ENCODE measurements at places on chromosomes 4 and X.
A peak's percentile ranks its signal among the peaks of the same experiment; 100 is the strongest.

DNA sequence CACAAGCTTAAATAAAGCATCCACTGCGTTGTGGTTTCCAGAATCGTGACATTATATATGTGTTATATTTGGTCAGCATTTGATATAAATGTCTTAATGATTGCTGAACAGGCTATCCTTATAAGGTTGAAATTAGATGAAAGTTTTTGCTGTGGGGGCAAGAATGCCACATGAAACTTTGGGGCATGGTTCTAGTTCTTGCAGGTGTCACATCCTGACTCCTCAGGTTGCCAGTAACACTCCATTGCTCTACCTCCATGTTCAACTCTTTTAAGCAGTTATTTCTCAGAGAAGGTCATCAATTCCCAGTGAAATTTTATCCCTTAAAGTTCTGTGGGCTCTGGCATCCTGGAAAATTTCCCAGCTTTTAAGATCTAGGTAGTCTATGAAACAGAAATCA, 33.7 kb downstream of the NFKB1 start:
- DNase-seq = no peak

DNA sequence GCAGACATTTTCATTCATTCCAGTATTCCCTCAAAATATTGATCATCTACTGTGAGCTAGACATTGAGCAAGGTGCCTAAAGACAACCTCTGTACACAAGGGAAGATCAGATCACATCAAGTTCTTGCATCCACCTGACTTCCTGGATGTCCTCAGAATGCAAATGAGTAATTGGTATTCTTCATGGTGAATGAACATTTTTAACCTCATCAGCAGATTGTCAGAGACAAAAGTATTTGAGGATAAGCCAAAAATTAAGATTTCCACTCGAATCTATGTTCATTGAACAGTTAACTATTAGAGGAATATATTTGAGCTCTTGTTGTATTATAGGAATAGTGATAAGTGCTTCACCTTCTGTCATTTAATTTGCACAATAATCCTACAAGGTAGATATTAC, 1.3 kb downstream of the SMARCAD1 start:
- DNase-seq = no peak

- DNase-seq = no peak
These were observed 25.6 kb downstream of the NR0B1 start for GRCh38 chrX:30283456-30284200.

GRCh38 chr4:69531251-69531650, 35.5 kb upstream of the UGT2B4 start:
- no peak for DNase-seq

- no peak for DNase-seq
These were observed 69.7 kb upstream of the MSANTD1 start for GRCh38 chr4:3179126-3179706.

DNA sequence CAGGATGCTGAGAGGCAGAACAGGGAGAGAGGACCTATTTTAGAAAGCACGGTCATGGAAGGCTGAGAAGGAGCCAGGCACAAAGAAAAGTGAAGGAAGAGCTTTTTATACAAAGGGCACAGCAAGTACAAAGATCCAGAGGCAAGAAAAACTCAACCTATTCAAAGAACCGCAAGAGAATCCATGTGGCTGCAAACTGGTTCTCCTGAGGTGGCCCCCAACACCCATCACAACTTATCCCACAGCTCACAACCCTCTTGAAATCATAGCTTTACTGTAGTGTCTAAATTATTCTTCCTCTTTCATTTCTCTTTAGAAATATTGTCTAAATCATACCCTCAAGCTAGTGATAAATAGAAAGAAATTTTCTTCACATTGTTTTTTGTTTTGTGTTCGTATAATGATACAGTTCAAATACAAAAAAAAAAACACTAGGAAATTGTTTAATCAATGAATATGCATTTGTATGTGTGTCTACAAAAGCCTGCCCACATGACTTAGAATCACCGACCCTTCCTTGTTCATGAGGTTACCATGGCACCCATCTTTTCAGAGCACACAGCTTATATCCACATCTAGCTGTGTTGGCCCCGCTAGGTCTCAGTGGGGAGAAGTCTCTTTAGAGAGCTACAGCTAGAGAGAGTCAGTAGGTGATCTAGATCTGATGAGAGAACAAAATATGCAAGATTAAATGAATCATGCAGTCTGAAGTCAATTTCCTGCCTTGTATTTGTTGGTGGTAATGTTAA, 126.9 kb upstream of the DCLK2 start:
- no peak for DNase-seq

DNA sequence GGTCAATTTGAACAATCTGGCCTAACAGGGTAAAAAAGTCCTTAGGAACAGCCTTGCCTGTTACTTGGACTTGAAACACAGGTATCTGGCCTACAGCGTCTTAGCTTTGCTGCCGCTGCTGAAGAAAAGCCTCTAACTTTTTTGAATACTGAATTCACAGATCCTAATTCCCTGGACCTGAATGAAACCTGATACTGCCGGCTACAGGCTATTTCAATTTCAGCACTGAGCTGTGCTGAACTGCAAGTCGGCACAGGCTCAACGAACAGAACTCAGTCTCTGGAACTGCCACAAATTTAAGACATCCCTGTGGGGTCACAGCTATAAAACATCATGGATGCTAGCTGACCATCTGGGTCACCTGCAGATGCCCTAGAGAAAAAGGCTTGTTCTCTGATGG, 7.2 kb downstream of the NR0B1 start:
- no peak for DNase-seq

DNA sequence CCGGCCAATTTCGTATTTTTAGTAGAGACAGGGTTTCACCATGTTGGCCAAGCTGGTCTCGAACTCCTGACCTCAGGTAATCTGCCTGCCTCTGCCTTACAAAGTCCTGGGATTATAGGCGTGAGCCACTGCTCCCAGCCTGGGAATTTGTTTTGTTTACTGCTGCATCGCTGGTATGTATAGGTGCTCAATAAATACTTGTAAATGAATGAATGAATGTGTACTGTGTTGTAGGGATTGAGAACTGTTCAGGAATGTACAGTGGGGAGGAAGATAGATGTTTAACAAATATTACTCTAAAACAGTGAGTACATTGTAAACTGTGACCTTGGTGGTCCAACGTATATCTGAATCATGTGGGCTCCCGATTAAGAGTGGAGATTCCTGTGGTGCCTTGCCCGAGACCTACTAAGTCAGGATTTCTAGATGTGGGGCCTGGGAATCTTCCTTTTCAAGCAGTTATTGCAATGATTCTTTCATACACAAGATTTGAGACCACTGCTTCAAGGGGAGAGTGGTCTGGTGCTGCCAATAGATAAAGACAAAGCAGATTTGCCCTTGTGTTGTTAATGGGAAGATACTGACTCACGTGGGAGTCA, 41.0 kb downstream of the WWC2 start:
- no peak for DNase-seq

GRCh38 chr4:98996765-98997068, 1.2 kb downstream of the METAP1 start:
- no peak for DNase-seq

DNA sequence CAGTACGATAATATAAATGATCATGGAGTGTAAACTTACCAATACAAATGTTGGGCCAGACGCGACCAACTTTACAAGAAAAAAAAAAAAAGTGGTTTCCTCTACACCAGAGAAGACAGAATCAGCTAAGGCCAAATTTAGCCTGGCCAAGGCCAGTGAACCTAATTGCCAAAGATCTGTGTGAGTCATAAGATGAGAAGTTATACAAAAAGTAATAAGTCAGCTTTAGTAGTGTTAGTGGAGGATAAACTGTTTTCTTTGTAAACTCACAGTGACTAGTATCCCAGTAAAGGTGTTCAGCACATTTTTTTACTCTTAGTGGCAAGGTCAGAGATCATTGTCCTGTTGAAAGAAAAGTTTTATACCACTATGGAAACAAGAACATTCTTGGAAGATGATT, 531.4 kb upstream of the TECRL start:
- no peak for DNase-seq

DNA sequence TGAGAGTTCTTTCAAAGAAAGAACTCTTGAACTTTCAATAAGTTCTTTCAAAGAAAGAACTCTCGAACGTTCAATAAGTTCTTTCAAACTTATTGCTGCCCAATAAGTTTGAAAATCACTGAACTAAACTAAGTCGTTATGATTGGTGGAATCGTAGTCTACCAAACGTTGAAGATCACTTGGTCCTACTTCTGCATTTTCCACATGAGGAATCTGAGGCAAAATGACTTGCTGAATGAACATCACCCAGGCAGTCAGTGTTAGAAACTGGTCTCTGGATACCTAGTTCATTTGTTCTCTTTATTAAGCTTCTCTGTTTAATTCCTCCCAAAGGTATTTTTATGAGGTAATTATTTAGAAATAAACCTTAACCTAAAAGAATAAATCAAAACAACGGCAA, 7.1 kb upstream of the CNOT6L start:
- no peak for DNase-seq

- no peak for DNase-seq
These were observed 48.5 kb upstream of the PRSS48 start for GRCh38 chr4:151228189-151229119.

GRCh38 chrX:22139822-22140221, 107.7 kb downstream of the PHEX start:
- DNase-seq = peak; percentile 36

DNA sequence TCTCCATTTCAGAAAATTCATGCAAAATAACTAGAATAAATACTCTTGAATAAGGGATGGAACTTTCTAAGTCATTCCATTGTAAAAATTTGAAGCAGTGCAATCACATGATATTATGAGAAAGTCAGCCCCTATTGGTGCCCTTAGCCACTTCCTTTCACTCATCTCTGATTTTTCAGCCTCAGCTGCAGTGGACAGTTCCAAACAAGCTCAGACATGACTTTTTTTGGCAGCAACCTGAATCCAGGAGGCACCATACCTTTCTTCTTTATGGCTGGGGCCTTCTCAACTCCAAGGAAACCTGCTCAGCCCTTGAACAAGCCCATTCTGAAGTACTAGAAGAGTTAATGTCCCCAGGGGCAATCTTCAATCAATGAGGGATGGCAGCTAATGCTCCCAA, 40.5 kb downstream of the MAPK10 start:
- DNase-seq = no peak

- no peak for DNase-seq
These were observed 97.4 kb downstream of the PJA1 start for GRCh38 chrX:69067841-69068240.

GRCh38 chrX:9207142-9207541, 173.2 kb upstream of the FAM9B start:
- no peak for DNase-seq

- no peak for DNase-seq
These were observed 1670.4 kb upstream of the AGA start for GRCh38 chr4:179112441-179113170.

- DNase-seq = no peak
These were observed 8.5 kb downstream of the CD40LG start for GRCh38 chrX:136656361-136656964.

DNA sequence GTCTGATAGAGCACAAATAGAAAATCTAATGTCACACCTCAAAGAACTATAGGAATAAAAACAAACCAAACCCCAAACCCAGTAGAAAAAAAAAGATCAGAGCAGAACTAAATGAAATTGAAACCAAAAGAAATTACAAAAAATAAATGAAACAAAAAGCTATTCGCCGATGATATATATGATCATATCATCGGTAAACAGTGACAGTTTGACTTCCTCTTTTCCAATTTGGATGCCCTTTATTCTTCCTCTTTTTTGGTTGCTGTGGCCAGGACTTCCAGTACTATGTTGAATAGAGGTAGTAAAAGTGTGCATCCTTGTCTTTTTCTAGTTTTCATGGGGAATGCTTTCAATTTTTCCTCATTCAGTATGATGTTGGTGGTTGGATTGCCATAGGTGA, 215.3 kb upstream of the AR start:
- no peak for DNase-seq

DNA sequence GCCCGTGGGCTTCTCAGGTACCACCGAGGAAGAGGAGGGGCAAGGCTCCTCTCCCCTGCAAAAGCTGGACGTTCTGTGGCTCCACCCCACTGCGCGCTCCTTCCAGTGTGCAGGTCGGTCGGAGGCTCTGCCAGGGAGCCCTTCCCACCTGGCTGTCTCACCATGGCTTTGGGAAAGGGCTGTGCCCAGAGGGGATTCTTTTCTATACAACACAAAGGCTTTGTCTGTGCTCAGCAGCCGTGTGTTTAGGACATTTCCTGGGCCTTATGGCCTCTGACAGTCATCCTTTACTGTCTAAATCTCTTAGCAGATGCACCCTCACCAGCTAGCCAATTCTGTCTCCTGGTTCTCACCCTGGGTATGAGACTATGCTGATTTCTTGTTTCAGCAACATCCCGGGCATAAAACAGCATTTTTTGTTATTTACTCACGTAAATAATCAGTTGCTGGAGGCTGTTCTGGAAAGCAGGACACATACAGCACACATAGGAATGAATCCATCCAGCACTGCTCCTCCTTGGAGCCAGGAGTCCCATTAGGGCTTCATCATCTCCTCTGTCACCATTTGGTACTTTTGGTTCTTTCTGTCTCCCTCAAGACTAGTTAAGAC, 20.4 kb upstream of the ATXN3L start:
- no peak for DNase-seq

DNA sequence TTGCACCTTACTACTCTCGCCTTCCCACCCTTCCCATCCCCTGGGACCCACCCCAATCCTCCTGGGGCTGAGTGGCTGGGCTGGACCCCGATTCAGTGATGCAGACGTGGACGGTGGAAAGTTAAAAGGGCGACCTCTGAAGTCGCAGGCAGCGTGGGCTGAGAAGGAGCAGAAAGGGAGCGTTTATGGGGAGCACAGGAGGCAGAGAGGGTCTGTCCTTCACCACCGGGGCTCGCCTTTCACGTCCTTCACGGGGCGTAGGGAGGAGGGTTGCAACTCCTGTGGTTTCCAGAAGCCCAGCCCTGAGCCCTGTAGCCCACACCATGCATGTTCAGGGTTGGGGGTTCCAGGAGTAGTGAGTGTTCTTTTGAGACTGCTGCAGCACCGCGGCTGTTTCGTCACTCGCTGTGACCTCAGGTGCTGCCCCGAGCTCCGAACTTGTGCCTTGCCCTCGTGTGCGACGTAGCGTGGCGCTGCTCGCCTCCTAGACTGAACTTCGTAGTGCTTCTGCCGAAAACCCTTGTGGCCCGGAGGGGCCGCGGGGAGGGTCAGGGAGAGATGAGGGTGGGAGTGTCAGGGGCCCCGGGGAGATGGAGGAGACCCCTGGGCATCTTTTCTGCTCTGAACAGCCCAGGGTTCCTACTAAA, 1.6 kb downstream of the NHS start:
- no peak for DNase-seq

DNA sequence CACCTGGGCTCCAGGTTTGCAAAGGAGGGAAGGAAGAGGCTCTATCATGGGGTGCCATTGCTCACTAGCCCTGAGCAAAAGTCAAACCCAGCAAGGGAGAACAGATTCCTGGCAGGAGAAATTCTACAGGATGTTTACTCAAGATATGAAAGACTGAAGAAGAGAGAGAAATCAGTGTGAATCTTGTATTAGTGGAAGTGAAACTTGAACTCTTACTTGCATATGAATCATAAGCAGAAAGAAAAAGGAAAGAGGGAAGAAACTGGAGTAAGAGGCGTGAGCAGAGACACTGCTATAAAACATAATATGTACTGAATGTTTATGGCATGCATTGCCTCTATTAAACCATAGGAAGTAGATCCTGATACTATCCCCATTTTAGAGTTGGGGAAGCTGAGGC, 60.9 kb downstream of the C4orf46 start:
- DNase-seq = no peak

GRCh38 chr4:24070117-24070516, 180.3 kb upstream of the PPARGC1A start:
- no peak for DNase-seq
